Endothelial cell of umbilical vein (primary cell): ENCODE measurements at places on chromosomes 4 and X. TPM values are rescaled to one million over a fixed set of nuclear protein-coding genes. Genes with fewer than 3 reads are reported as not detected.

- DNase-seq: no peak
Observed at GRCh38 chrX:137172317-137172948, 138.6 kb upstream of the GPR101 start.

The AKAP4 gene
- total RNA-seq: not detected in 2 replicates

GRCh38 chr4:158778712-158779111 is 9.9 kb downstream of the FNIP2 start:
- no peak for DNase-seq

DNA sequence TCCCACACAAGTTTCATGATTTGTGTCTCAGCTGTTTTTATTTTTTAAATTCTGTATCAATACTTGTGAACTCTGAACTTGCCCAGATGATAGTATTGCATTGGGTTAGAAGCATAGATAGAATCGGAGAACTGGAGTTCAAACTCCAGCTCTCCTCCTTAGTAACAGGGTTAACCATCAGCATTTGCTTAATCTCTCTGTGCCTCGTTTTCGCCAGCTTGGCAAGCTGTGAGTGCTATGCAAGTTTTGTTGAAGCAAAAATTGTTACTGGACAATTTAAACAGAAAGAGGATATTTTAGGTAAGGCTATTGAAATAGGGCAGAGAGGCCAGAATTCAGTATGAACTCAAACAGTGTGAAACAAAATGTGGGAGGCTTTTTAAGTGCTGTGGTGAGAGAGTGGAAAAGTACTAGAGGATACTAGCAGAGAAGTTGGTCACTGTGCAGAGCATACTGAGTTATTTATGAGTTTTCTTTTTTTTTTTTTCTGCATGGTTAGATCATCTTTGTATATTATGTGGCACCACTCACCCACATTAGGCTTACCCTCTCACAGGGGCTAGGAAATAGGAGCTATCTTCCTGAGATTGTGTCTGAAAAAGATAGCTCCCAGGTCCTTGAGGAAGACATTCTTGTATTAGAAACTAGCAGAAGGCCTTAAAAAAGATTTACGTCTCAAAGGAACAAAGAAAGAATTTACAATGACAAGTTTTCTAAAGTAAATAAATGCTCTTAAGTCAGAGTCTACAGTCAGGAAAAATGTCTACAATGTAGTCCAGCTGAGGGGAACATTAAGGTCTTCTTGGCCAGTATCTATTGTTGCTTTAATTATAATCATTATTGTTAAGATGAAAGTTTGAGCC is 1126.6 kb downstream of the FAT4 start:
- DNase-seq: no peak

DNA sequence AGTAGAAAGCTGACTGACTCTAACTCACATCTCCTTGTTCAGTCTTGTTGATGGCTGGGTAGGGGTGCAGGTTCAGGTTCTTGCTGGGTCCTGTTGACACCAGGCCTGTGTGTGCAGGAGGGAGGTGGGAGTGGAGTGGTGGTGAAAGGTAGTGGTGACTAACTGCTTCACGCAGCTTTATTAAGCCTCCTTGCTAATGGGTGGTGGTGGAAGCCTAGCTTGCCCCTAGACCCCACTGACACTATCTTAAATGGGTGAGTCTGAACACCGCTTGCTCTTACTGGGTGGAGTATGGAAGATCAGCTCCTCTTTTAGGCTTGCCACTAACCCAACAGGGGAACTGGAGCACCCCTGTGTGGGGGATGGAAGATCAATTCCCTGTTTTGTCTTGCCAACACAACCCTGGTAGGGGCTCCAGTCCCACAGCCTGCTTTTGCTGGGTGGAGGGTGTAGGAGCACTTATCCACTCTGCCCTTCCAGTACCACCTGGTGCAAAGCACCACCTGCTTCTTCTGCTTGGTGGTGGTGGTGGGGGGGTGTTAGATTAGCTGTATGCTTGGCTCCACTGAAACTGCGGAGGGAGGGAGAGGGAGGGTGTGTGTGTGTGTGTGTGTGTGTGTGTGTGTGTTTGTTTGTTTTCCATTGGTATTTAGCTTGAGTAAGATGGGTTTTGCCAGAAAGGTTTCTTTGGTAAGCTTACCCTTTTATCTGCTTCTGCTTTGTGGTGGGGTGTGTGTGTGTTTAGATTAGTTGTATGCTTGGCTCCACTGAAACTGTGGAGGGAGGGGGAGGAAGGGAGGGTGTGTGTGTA is 25.6 kb downstream of the KDM6A start:
- DNase-seq: no peak

DNA sequence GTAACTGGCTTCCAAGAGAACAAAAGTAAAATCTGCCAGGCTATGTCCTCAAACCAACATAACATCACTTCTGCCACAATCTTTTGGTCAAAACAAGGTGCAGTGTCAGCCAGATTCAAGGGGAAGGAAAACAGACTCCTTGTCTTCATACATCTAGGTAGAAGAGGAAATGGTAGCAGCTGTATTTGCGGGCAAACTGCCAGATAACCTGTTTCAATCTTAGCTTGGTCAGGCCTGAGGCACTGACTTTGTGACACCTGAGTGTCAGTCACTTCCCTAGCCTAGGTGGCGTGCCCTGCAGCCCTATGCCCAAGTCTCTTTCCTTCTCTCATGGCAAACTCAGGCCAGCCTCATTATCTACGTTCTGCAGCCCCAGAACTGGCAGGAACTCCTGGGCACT is 146.2 kb upstream of the JADE1 start:
- no peak for DNase-seq

The MAGEA11 gene
- not detected in 2 replicates for total RNA-seq

DNA sequence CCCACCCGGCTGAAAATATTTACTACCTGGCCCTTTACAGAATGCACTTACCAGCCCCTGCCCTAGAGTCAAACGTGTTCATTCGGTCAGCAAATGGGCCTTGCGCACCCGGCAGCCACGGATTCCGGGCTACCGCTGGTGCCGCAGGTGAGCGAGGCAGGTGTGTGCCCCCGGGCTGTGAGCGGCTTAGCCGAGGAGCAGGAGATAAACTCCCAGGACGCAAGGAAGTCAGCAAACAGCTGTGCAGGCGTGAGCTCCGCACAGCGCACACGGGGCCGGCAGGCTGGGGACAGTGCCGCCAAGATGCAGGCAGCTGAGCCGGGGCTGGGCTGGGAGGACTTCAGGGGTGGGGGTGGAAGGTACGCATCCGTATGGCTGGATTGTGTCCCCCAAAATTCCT is 211.2 kb upstream of the PSAPL1 start:
- DNase-seq: no peak

DNA sequence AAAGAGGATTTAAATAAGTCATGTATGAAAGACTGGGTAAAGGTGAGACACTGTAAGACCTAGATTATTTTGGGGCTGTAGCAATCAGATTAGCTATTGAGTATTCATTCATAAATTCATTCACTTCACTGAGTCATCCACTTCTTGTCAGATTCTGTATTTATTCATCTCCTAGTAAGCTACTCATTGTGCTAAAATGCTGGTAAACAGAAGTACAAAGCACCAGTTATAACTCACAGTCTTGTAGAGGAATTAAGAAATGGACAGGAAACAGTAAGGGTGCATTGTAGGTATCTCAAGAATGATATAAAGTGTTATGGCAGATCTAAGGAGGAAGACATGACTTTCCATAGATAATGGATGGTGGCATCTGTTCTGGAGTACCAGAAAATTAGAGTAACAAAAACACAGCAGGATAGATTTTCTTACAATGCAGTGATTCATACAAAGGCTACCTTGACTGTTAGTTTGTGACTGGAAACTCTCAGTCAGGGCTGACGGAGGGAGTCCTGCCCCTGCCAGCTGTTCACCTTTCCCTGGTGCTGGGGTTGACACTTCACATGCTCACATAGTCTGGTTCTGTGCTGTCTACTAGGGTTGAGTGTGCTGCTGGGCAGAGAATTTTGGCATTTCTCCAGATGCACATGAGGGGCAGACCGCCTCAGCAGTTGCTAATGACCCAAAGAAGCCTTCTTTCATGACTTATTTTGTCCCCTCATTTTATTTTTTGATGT is 26.5 kb upstream of the HAND2 start:
- no peak for DNase-seq
